H1 (cell line): ENCODE measurements at places on chromosomes 5 and 9. TPM values are rescaled to one million over a fixed set of nuclear protein-coding genes. Genes with fewer than 3 reads are reported as not detected.

- no peak for DNase-seq
Measured at GRCh38 chr9:101212661-101213060, 172.1 kb downstream of the BAAT start.

DNA sequence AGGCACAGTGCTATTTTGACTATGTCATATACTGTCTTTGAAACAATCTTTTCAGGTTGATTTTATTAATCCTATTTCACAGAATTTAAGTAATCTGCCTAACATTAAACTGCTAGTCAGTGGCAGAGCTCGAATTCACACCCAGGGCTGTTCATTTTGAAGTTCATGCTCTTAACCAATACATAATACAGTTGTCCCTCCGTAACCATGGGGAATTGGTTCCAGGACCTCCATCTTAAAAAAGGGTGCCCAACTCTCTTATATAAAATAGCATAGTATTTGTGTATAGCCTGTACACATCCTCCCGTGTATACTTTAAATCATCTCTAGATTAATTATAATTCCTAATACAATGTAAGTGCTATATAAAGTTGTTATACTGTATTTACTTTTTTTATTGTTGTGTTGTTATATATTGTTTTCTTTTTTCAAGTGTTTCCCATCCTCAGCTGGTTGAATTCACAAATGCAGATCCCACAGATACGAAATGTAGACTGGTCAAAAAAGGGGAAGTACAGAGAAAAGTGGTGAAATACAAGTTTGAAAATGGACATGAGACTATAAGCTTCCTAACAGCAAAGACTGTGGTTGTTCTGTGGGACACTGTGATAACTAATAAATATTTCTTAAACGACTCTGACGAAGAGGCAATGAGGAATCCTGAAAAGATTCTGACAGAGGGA lies 18.3 kb downstream of the RFX3 start:
- DNase-seq = no peak

DNA sequence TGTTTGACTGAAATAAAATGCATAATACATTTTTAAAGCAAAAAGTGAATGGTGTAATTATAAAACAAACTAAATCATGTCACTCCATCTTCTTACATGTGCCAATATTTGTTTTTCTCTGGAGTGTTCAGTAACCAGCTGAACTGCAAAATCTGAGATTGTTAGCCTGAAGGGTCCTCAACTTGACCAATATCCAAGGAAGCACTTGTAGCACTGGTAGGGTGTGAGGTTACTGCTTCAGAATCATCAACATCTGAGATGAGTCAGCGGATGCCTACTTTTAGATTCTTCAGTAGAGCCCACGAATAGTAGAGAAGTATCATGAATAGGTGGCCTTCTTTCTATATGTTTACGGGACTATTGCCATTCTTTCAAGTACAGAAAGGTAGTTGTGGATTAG lies 226.7 kb downstream of the TLE4 start:
- no peak for DNase-seq

DNA sequence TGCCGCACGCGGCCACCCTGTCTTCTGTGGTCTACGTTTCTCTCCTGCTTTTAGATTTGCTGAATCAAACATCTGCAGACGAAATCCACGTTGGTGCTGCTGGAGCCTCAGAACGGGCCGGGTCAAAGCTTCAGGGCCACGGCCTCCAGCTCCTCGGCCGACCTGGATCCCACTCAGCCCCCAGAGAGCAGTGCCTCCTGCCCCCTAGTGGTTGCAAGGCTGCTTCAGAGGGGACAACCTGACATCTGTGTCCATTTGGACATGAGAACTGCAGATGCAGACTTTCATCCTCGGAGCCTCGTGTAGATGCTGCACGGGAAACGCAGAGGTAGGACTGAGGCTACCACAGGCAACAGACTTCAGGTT lies 23.0 kb upstream of the SLC6A3 start:
- peak; percentile 78 for DNase-seq

DNA sequence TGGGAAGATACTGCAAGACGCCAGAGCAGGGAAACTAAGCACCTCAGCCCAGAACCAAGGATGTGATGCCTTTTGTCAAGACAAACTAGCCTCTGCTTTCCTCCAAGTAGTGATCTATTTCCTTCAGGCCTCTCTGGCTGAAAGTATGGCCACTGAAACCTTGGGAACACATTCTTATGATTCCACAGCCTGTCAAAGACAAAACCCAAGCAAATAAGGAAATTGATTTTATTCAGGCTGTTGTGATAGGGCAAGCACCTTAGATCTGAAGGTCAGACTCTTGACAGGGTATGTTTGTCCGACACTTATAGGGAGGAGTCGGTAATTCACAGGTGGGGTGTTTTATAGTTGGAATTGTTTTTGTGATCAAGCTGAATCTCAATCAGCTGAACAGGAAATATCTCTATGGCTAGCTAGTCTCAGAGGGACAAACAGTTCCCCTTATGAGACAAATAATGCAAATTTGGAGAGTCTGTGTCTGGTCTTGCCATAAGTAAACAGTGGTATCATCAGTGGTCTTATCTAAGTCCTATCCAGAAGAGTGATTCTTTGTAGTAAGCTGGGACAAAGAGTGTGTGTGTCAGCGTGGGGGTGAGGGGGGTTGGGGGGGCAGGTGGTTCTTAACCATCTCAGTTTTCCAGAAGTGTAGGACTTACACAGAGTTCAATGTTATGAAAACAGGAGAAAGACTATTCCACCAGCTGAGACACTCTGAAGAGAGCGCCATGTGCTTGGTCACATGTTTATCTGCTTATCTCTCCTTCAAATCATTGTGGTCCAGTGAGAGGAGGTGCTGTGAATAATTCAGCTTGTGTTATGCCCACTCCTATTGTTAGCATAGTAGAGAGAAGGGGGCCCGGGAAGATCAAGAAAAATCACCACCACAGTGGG lies 6.7 kb upstream of the ZCCHC10 start:
- no peak for DNase-seq

DNA sequence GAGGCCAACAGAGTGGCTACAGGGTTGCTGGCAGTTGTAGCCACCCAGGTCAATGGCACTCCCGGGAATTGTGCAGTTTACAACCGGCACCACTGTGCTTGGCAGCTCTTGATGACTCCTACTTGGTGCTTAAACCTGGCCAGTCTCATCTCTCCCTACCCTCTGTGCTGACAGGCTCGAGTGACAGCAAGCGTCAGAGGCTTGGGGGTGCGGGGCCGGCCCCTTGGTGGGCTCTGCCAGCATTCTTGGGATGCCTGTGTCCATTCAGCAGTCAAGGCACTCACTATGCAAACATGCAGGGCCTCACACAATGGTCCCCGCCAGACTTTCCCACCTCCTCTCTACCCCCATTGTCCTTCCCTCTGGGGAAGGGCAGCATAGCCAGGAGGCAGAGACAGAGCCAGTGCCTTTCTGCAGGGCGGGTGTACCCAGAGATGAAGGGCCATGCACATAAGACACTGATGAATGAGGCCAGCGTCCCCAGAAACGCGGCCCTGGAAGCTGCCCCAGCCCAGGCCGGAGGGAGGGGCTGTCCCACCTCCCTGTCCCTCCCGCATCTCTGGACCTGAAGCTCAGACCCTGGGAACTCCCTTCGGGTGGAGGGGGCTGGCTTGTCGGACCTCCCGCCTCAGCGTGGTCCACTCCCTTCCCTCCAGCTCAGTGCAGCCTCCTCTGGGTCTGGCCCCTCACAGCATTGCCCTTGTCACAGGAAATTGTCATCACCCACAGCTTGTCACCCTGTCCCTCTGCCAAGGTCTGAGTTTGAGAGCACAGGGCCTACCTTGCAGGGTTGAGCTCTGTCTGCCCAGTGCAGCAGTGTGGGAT lies 26.4 kb upstream of the NOTCH1 start:
- DNase-seq = peak; percentile 88

The TMOD1 gene
- 0.17 and 0.27 TPM in 2 replicates for polyA plus RNA-seq
